Stimulated activated CD4-positive, alpha-beta T cell treated with anti-CD3 and anti-CD28 coated beads, TNF-alpha, amount 100 ng/mL, for 4 hours (primary cell): ENCODE measurements at places on chromosomes 5 and 9.

DNA sequence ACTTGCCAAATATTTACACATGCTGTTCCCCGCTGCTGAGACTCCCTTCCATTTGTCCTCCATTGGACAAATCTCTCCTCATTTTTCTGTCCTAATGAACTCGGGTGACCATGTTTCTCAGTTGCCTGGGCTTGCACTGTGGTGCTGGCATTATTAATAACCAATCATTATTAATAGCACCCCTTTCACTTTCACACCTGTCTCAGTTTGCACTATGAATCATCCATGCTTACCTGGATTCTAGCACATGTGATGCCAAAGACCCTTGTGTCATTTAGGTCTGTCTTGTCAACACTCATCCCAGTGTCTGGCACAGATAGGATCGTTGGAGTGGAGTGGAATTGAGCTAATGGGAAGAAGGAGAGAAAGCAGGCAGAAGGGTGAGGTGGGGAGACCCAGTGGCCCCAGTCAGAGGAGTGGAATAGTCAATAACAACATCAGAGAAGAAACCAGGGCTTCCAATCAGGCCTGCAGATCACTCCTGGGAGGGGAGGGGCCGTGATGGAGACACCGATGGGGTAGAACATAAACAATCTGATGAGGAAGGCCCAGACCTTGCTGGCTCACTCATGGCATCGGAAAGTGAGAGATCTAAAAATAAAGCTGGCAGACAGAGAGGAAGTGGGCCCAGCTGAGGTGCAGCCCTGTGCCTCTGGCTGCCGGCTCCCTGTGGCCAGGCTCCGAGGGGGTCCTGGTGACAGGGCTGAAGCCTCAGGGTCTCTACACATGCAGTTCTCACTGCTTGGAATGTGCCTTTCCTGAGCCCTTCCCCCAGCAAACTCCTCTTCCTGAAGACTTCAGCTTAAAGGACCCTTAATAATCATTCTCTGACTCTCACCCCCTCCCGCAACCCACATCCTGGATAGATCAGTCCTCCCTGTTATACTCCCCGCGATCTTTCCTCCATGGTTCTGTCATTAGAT, 33.5 kb upstream of the CRB2 start:
- no peak for DNase-seq

DNA sequence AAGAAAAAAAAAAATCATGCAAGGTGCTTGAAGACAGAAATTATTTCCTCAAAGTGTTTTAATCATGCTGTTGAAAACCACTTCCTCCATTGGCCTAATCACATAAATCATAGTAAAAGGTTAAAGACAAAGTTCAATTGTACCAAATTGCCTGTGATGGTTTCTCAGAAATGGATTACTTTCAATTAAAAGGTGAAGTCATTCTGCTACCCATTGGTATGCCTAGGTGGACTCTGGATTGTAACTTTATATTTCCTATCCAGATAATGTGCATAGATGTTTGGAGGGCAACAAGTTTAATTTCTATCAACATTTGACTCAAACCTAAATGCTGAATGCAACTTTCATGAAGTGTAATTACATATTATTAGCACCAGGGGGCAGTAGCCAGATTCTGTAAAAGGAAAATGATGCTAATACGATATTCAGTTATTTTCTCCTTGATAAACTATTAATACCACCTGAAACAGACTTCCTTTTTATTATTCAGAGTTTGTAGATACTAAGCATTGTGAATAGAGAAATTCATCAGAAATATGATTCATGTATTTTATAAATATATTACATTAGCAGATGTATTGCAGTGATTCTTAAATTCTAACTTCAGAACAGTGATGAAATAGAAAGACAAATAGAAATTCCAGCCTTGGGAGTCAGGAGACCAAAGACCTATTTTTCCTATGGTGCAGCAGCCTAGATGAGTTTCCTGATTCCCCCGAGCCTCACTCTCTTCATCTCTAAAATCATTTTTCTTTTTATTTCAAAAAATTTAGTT, 148.2 kb downstream of the CAAP1 start:
- DNase-seq, result no peak

DNA sequence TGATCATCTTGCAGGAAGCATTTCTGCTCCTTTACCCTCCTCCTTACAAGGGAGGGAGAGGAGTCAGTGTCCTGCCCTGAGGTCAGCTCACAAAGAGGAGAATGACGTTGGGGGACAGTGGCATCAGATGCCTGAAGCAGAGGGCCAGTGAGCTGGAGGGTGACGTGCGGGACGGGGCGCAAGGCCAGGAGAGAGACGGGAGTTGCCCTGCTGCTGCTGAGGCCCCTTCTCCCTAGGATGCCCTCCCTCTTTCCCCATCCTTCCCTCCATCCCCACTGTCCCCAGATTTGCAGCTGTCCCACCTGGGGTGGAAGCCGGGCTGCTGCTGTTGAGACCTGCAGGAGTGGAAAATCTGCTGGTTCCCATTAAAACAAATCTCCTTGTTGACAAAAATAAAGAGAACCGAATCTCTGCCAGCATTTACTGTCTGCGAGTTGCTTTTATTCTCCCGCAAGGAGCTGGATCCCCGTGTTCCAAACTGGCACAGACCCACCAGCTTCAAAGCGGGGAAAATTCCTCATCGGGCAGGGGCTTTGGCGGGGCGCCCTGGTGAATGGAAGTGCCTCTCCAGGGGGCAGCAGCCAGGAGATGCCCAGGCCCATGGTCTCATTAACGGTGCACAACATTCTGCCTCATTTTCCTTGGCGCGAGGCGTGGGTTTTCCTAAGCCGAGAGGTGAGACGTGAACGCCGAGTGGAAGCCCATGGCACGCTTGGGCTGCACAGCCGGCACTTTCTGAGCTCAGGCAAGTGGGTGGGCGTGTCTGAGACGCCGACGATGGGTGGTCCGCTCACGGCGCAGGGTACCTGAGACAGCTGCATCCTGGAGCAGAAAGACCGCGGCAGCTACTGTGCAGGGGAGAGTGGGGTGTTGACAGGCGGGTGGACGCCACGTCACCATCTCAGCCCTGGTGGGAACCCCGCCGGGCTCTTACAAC, 13.9 kb upstream of the COL5A1 start:
- DNase-seq, result no peak

- DNase-seq, result no peak
Measured at GRCh38 chr5:143051244-143052058, 281.3 kb downstream of the ARHGAP26 start.

GRCh38 chr5:12636209-12636608, 732.0 kb upstream of the CTNND2 start:
- no peak for DNase-seq

DNA sequence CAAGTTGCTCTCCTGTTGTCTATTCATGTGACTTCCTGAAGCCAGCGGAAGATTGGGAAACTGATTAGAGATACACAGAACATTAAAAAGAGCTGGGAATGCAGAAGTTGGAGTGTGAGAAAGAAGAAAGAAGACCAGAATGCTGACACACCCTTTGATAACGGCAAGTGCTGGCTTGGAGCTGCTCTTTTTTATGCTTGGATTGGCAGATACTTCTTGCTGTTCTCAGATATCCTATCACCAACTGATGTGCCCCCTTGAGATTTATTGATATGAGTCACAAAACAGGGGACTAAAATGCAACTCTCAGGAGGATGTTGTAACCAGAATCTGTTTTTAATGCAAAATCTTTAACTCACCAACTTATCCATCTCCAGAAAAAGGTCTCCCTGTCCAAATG, 56.0 kb upstream of the ASTN2 start:
- no peak for DNase-seq

GRCh38 chr9:106479679-106480078, 383.3 kb upstream of the ZNF462 start:
- no peak for DNase-seq

- no peak for DNase-seq
Measured at GRCh38 chr9:134458207-134459108, 132.2 kb downstream of the RXRA start.

- DNase-seq, result no peak
Measured at GRCh38 chr5:58077416-58077815, 382.5 kb downstream of the PLK2 start.

DNA sequence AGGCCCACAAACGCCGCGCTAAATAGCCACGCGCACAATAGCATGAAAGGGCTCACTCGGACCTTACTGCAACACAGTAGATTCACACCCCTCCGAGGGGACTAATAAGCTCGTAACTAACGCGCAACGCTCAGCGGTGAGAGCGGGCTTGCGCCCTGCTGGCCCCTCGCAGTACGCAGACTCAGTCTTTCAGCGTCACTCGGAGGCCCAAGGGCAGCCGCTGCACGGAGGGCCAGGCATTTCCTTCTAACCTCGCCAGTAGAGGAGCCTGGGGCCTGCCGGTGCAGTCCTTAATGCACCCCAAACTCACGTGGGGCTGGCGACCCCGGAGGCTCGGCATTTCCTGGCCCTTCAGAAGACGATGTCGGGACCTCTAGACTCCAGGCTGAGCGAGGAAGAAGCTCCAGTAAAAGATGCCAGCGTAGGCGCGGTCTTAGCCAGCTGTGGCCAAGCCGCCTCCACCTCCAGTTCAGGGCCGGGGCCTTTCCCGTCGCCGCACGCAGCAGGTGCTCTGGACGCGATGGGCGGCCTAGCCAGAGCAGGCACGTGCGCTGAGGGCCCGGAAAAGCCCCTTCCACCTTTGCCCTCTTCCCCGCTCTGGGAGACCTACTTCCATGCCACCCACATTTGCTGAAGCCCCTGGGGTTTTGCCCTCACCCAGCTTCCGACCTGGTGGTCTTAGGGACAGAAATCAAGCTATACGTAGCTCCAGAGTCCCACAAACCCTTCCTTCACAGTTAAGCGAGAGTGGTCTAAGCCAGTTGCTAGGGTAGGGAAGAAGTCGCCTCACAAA, 38.3 kb upstream of the TIFAB start:
- DNase-seq, result no peak

DNA sequence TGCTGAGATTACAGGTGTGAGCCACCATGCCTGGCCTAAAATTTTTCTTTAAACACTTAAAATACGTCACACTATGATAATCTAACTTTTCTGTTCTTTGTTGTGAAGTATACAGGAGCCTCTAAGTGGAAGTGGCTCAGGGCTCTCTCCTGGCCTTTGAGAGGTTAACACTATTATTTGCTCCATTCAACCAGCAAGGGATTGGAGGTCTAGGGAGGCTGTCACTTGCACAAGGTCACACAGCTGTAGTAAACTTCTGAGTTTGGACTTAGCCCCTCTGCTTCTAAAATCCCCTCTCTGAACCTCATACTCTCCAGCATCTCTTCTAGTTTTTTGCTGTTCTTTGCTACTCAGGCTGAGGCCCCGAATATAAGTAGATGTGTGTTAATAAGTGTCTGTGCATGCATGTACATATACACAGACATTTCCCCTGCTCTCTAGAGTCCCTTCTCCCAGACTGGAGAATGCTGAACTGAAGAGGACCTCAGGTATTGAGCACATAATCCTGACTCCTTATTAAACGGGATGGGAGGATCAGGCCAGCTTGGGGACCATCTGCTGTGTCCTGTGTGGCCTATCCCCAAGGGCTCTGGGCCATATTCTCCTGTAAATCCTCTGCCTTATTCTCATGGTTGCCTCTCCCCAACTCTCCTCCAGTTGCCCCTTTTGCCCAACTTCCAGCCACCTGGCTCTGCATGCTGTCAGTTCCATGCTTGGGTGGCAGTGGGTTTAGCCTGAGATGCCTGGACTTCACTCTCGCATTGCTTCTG, 87.0 kb upstream of the SPRY4 start:
- no peak for DNase-seq

- DNase-seq, result no peak
Measured at GRCh38 chr5:158537366-158537765, 562.4 kb downstream of the EBF1 start.

DNA sequence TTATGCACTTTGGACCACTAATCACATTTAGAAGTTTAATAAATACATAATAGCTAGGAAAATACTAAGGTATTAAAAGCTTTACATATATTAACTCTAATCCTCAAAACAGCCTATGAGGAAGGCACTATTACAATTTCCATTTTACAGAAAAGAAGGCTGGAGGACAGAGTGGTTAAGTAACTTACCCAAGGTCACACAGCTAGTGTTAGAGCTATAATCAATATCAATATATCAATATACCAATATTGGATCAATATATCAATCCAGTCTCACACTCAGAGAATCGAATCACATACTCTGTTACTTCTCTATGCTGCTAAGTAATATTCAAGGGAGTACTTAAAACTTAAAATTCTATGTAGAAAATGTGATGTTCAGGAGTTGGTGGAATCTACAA, 45.2 kb downstream of the MEF2C start:
- no peak for DNase-seq

DNA sequence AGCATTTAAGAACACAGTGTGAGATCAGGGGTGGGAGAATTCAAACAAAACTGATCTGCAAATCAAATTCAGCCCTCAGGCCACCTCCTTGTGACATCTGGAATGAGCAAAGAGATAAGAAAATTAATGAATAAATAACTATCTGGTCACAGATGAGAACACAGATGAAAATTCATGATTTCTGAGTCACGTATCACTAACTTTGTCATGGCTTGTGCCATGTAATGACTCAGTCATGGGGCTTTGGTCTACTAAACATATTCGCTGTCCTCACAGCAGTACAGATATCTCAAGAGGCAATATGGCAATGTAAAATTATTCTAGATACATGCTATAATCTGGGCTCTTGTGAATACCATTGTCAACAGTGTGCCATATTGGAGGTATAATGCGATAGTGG, 274.4 kb downstream of the MAN2A1 start:
- DNase-seq, result no peak

- no peak for DNase-seq
Measured at GRCh38 chr5:165913059-165913458, 2378.4 kb upstream of the WWC1 start.

- DNase-seq, result no peak
Measured at GRCh38 chr5:33891788-33892619, at the start of gene ADAMTS12. ADAMTS12 (minus strand) TSS chr5:33891990; CDS start chr5:33891856, 134 bp downstream.

- DNase-seq, result no peak
Measured at GRCh38 chr9:121735065-121735792, 83.8 kb downstream of the DAB2IP start.

- DNase-seq, result no peak
Measured at GRCh38 chr5:123483446-123484077, 28.4 kb upstream of the CSNK1G3 start.

- no peak for DNase-seq
Measured at GRCh38 chr5:56048124-56048523, 53.4 kb upstream of the IL6ST start.

GRCh38 chr9:136694163-136694871, 7.1 kb upstream of the AGPAT2 start:
- DNase-seq, result no peak

DNA sequence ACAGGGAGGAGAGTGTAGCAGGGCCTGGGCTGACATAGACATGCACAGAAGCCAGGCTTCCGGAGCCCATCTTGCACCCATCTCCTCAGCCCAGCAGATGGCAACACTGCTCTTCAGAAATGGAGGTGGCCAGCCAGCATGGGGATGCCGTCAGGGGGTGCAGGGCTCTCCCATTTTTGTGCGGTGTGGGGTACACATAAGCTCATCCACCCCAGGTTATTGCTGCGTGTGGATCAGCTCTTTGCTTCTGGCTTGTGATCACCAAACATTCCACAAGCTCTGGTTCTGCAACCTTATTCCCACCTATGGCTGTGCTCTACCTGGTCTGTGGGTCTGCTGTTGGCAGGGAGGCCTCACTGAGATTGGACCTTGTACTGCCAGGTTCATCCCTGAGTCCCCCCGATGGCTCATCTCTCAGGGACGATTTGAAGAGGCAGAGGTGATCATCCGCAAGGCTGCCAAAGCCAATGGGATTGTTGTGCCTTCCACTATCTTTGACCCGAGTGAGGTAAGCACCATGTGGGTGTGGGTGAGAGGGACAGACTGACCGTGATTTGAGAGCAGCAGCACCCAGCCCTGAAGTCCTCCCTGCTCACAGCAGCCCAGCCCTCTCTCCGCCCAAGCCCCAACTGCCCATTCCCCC, 17.3 kb downstream of the SLC22A5 start:
- DNase-seq, result peak; percentile 62

- no peak for DNase-seq
Measured at GRCh38 chr5:114789773-114790402, 379.8 kb downstream of the TRIM36 start.
